Spinal cord (tissue), 10 donors: ENCODE measurements at places on chromosomes 3 and 15.

GRCh38 chr15:25933456-25934158, 70.5 kb upstream of the ATP10A start:
- H3K36me3 ChIP-seq, result no peaks in the 10 kb centered on the region
- no peaks in the 10 kb centered on the region for H3K27me3 ChIP-seq
- H3K4me3 ChIP-seq, result peak overlapping the region; percentile 16
- peaks cover 11% of the 10 kb centered on the region for H3K4me1 ChIP-seq

DNA sequence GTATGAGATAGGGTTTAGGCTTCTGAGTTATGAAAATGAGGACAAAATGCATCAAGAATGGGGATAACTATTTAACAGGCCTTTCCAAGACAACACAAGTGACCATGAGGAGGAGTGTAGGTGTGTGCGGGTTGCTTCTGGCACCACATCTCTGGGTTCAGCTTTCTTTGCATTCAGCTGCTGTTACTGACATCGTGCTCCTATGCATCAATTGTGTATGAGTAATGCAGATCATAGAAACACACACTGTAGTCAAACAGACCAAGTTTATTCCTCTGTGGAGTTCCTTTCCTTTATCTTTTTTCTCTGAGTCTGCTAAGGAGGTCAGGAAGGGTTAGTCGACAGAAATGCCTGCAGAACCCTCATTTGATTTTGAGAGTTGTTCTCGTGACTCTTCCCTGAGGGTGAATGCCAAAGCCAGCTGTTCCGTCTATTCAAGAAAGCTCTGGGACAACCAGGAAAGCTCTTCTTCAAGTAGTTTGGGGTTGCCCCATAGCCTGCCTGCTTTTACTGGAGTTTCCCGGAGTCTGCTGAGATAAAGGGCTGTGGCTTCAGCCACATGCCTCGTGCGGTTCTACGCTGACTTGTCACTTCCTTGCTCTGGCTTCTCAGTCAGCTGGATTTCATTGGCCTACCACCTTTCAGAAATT, 136.7 kb upstream of the TLE3 start:
- no peaks in the 10 kb centered on the region for H3K36me3 ChIP-seq
- H3K4me1 ChIP-seq, result no peaks in the 10 kb centered on the region
- H3K4me3 ChIP-seq, result no peak overlapping the region

DNA sequence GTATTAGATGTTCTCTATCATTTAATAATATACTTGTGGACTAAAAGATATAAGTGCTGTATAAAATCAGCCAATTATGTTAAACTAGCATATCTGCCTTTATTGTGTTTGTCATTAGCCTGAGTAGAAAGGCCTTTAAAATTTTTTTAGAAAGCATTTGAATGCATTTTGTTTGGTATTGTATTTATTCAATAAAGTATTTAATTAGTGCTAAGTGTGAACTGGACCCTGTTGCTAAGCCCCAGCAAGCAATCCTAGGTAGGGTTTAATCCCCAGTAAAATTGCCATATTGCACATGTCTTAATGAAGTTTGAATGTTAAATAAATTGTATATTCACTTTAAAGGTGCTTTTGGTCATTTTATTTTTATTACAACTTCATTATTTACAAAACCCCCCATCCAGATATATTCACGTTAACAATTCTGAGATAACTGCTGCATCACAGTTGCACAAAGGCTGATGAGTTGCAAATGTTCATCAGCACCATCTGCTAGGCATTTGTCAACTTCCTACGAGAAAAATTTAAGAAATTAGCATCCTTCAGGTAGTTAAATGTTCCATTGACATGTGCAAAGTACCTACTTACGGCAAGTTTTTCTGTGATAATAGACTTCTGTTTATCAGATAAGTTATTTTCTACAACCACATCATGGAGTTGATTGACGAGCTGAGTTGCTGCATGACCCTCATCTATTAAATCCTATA, 6.3 kb downstream of the EIF4A2 start:
- no peak overlapping the region for H3K27ac ChIP-seq
- DNase-seq, result no peak
- peaks cover 20% of the 10 kb centered on the region for H3K36me3 ChIP-seq

DNA sequence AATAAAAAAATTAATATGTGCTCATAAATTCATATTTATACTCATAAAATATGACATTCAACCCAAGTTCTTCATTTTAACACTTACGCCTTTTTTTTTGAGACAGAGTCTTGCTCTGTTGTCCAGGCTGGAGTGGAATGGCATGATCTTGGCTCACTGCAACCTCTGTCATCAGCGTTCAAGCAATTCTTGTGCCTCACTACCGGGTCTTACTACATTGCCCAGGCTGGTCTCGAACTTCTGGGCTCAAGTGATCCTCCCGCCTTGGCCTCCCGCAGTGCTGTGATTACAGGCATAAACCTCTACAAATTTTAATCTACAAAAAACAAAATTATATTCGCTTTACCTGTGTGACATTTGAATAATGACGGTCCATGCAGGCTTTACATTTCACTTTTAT, 74.1 kb upstream of the SNRPN start:
- DNase-seq, result no peak
- H3K4me3 ChIP-seq, result no peak overlapping the region
- H3K27ac ChIP-seq, result no peak overlapping the region
- no peaks in the 10 kb centered on the region for H3K36me3 ChIP-seq
- H3K27me3 ChIP-seq, result no peaks in the 10 kb centered on the region

DNA sequence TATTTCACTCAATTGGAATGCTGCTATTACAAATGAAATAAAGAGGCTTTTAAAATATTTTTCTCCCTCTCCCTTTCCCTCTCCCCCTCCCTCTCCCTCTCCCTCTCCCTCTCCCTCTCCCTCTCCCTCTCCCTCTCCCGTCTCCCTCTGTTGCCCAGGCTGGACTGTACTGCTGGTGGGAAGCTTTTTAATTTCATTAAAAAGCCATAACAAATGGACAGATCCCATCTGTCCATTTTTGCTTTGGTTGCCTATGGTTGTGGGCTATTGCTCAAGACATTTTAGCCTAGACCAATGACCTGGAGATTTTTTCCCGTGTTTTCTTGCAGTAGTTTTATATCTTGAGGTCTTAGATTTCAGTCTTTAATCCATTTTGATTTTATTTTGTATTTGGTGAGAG, 107.2 kb upstream of the LRRC3B start:
- no peak overlapping the region for H3K4me3 ChIP-seq
- H3K4me1 ChIP-seq, result no peaks in the 10 kb centered on the region
- DNase-seq, result no peak
- H3K27me3 ChIP-seq, result no peaks in the 10 kb centered on the region
- no peak overlapping the region for H3K27ac ChIP-seq

DNA sequence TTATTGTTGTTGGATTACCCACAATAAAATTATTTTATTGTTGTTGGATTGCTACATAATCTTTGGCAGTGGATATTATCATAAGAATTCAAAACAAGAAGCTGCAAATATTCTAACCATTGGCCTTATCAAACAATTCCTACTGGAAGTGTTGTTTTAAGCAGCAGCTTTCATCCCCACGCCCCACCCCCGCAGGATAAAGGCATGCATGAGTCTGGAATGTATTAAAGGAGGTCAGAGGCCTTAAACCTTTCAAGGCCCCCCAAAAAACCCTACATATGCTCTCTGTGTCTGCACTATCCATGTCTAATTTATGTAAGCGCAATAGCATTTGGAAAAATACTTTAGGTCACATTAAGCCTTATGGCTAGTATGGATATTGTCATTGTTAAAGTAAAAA, 23.1 kb downstream of the P3H2 start:
- DNase-seq, result no peak
- H3K36me3 ChIP-seq, result no peaks in the 10 kb centered on the region
- H3K4me1 ChIP-seq, result no peaks in the 10 kb centered on the region
- no peaks in the 10 kb centered on the region for H3K27me3 ChIP-seq
- no peak overlapping the region for H3K4me3 ChIP-seq

GRCh38 chr3:71322154-71322553, 261.4 kb downstream of the FOXP1 start:
- H3K27ac ChIP-seq, result no peak overlapping the region
- H3K27me3 ChIP-seq, result no peaks in the 10 kb centered on the region
- DNase-seq, result no peak
- no peaks in the 10 kb centered on the region for H3K4me1 ChIP-seq
- no peak overlapping the region for H3K4me3 ChIP-seq

DNA sequence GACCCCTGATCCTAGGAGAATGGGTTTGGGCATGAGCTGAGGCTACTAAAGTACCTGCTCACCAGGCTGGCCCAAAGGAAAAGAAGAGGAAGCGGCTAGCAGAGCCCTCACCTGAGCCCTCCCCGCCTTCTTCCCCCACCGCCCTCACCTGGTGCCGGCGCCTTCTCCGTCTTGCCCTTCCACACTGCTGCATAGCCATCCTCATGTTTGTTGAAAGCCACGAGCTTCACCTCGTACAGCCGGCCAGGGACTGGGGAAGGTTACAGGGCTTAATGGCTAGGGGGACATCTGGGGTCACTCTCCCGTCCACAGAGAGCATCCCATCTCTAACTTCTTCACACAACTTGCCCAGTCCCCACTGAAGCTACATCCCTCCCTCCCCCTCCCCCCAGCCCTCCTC, 13.9 kb upstream of the IGDCC3 start:
- H3K4me3 ChIP-seq, result no peak overlapping the region
- DNase-seq, result no peak
- H3K27me3 ChIP-seq, result peaks cover 16% of the 10 kb centered on the region
- peaks cover 81% of the 10 kb centered on the region for H3K36me3 ChIP-seq

DNA sequence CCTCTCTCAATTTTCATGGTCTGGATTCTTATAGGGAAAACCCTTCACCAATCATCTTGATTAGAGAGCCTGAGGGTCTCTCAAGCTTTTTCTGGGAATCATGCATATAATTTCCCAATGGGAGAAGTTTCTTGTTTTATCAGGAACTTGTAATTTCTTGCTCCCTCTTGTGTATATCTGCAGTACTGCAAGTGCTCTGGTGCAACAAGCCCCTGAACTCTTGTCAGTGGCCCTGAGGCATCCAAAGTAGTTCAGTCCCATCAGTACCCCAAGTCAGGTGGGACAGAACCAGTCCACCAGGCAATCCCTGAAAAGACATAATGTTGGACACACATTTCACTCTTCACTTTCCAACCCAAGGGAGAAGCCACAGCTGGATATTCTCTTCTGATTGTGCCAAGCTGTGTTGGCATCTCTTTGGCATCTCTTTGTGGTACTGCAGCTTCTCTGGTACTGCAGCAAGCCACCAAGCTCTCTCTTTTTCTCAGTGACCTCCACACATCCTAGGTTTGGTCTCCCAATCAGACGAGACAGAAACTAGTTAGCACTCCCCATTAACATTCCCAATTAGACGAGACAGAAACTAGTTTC, 214.5 kb downstream of the ZIC4 start:
- H3K27ac ChIP-seq, result no peak overlapping the region
- no peaks in the 10 kb centered on the region for H3K36me3 ChIP-seq
- H3K4me3 ChIP-seq, result no peak overlapping the region
- DNase-seq, result peak; percentile 20

- H3K36me3 ChIP-seq, result no peaks in the 10 kb centered on the region
- H3K27me3 ChIP-seq, result no peaks in the 10 kb centered on the region
- H3K4me3 ChIP-seq, result no peak overlapping the region
- DNase-seq, result no peak
- H3K4me1 ChIP-seq, result peaks cover 23% of the 10 kb centered on the region
- no peak overlapping the region for H3K27ac ChIP-seq
Measured at GRCh38 chr15:101014921-101015841, 96.0 kb downstream of the LRRK1 start.

- peaks cover 28% of the 10 kb centered on the region for H3K4me1 ChIP-seq
- H3K4me3 ChIP-seq, result no peak overlapping the region
- no peak overlapping the region for H3K27ac ChIP-seq
Measured at GRCh38 chr3:183182073-183182472, 19.5 kb upstream of the LAMP3 start.

- H3K27ac ChIP-seq, result no peak overlapping the region
- H3K4me1 ChIP-seq, result peaks cover 29% of the 10 kb centered on the region
- peak overlapping the region; percentile 58 for H3K4me3 ChIP-seq
- H3K27me3 ChIP-seq, result no peaks in the 10 kb centered on the region
Measured at GRCh38 chr3:56800832-56801661, 702 bp downstream of the ARHGEF3 start.

DNA sequence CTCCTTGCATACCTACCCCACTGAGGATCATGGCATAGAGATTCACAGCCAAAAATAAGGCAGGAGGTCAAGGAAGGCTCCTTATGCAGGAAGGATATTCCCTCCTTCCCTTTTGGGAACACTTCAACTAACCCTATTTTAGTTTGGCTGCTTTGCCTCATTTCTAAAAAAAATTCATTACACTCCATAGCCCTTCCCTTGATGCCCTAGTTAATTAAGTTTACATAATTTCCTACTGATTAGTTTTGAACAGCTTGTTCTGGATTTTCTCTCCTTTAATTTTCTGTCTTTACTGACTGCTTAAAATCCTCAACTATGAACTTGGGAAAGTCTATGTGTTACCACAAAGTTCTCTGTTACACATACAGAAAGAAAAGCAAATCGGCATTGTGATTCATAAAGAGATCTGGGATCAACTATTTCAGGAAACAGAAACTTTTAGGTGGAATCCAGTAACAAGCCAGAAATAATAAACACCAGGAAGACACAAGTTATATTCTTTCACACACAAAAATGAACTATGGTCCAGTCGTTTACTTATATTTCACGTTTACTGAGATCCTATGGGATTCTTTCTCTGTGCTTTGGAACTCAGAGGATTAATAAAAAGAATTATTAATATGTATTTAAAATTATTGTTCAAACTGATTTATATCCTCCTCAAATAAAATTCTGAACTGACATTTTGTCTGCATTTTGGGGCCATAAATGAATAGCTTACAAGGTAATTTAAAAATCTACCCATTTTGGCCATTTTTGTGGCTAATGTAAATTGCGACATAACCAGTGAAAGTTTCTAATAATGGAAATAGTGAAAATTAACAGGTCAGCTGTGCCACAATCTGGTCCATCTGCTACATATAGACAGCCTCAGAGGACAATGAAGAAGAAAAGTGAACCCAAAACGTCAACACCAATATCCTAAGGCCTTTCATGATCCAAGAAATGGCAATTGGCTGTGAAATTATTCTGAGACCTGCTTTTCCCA, 113.8 kb downstream of the FRMD5 start:
- H3K4me1 ChIP-seq, result no peaks in the 10 kb centered on the region
- DNase-seq, result no peak
- no peaks in the 10 kb centered on the region for H3K27me3 ChIP-seq

DNA sequence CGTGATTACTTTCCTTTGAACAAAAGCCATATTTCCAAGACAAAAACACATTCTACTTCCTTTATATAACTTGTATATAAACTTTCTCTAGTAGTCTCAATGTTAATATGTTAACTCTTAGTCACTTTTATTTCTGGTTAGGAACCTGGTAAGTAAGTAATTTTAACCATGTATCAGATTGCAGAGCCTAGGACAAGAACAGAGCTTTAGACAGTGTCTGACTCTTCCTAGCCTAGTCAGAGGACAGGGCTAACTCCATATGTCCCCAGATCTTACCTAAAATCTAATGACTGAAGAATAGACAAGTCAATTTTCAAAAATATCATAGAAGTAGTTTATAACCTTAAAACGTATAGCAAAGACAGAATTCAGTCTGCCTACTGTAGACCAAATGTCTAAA, 8.3 kb downstream of the LEKR1 start:
- DNase-seq, result no peak
- H3K4me3 ChIP-seq, result no peak overlapping the region
- H3K36me3 ChIP-seq, result no peaks in the 10 kb centered on the region
- H3K27me3 ChIP-seq, result no peaks in the 10 kb centered on the region

GRCh38 chr3:127065561-127066290, 82.8 kb downstream of the PLXNA1 start:
- peak; percentile 69 for DNase-seq
- peaks cover 39% of the 10 kb centered on the region for H3K4me1 ChIP-seq
- no peak overlapping the region for H3K27ac ChIP-seq
- H3K36me3 ChIP-seq, result no peaks in the 10 kb centered on the region

GRCh38 chr3:183437061-183437460, 8.6 kb upstream of the MCF2L2 start:
- no peak overlapping the region for H3K4me3 ChIP-seq
- H3K27ac ChIP-seq, result no peak overlapping the region
- DNase-seq, result no peak
- no peaks in the 10 kb centered on the region for H3K36me3 ChIP-seq
- no peaks in the 10 kb centered on the region for H3K27me3 ChIP-seq
- no peaks in the 10 kb centered on the region for H3K4me1 ChIP-seq
